ENCODE measurements at places on chromosomes 7 and 10. TPM values are rescaled to one million over a fixed set of nuclear protein-coding genes. Genes with fewer than 3 reads are reported as not detected.

GRCh38 chr10:129030603-129030895 lies 436.5 kb upstream of the MGMT start:
- DNase-seq, result no peak

DNA sequence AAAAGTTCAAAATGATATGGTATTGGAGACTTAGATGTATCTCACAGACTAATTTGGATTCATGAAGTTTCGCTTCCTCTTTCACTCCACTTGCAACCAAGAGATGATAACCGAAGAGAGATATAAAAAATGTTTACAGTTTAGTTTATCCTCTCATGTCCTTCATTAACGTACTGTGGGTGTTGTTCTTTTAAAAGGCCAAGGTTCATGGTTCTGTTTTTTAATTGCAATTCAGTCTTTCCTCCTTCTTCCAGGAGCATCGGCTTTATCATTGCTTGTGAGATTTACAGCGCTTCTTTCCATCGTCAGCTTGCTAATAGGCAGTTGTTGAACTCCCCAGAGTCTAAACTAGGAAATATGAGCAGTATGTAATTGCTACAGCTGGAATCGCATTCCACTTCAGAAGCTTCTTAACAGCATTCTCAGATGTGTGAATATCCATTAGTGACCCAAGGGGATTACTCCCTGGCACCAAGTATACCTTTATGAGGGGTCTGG lies 75.9 kb upstream of the HGF start:
- DNase-seq, result peak; percentile 1

DNA sequence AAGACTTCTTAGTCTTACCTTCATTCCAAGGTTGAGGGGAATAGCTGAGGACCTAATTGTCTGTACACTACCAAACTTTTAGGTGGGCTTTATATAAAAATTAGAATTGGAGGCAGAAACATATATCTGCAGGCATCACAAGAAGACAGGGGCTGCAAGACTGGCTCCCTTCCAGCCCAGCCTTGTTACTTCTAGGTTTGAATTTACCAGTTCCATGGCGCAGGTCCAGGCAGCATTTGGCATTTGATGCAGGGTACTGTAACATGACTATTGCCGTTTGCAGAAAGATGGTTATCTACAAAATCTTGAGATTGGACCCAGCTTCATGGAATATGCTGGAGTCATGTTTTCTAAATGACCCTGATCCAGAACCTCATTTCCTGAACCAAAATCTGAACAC lies 105.4 kb upstream of the RHOBTB1 start:
- DNase-seq, result no peak

GRCh38 chr10:110225441-110225755 lies 18.0 kb downstream of the MXI1 start:
- DNase-seq, result no peak

DNA sequence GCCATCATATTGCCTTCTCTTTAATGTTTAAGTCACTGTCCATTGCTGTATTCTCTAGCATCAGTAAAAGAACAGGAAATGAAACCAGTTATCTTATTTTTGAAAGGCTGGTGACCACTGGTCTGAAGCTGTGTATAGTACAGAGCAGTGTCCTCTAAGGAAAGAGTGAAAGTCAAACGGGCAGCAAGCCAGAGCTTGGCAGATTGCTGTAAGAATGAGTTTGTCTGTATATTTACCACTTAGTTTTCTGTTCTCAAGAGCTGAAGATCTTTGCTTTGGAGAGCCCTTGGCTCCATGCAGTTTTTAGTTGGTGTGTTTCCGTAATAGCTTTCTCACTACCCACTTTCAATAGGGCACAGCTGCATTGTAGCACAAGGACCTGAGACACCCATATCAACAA lies 31.9 kb downstream of the PCBD1 start:
- no peak for DNase-seq

Gene MEOX2
- 30.9 TPM for total RNA-seq

Gene RNF32
- total RNA-seq, result 0.89 TPM

Gene GPR141
- 5.7 TPM for total RNA-seq

Gene HSPA12A
- 11.2 TPM for total RNA-seq

Gene INMT
- 5.9 TPM for total RNA-seq

Gene HDAC9
- total RNA-seq, result 28.2 TPM

Gene LDB3
- 25.0 TPM for total RNA-seq

Gene MACC1
- total RNA-seq, result 7.1 TPM

Gene INTS1
- 21.1 TPM for total RNA-seq

Gene GTF2IRD1
- 18.1 TPM for total RNA-seq

Gene UPK3BL2
- total RNA-seq, result 16.2 TPM
